ENCODE measurements at places on chromosomes 1 and 21.
A peak's percentile ranks its signal among the peaks of the same experiment; 100 is the strongest.

DNA sequence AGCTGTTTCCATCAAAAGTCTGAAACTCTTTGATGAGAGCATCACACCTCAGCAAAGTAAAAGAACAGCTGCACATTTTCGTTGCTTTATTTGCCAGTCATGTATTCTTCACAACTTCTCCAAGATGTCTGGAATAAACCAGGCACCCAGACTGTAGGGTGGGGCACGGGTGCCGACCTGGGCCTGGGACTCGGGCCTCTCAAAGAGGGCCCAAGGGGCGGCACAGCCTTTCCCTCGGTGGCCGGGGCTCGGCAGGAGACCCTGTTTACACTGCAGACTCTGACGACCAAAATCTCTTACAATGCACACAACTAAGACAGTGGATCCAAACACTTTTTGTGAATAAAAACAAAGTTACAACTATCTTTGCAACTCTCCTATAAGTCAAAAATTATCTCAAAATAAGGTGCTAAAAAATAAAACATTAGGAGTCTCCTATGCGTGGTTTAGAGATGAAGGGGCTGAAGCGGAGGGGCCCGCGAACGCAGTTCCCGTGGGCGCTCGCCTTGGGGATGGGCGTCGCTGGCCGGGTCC lies 696 bp downstream of the LSS start:
- H3K4me1 ChIP-seq = peaks cover 27% of the 10 kb centered on the region
- H3K27ac ChIP-seq = 0 out of 2 replicates have a peak overlapping the region, but pooled peaks have one; percentile 36
- peaks cover 67% of the 10 kb centered on the region for H3K36me3 ChIP-seq
- peaks cover 22% of the 10 kb centered on the region for H3K27me3 ChIP-seq
- no peak for DNase-seq

DNA sequence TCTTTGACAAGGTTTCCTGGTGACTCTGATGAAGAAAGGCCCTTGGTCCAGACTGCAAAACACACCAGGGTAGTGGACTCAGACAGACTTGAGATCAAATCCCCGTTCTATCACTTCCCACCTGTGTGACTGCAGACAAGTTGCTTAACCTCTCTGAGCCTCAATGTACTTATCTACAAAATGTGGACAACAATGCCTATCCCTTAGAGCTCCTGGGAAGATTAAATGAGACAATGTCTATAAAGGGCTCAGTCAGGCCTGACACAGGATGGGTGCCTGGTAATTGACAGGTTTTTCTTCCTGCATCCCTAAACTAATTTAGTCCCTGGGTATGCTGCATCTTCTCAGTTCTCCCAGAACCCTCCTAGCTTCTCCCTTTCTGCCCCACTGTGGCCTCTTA lies 37.9 kb upstream of the ZBTB40 start:
- H3K4me1 ChIP-seq = peaks cover 13% of the 10 kb centered on the region
- H3K27me3 ChIP-seq = no peaks in the 10 kb centered on the region
- no peak overlapping the region for H3K4me3 ChIP-seq

DNA sequence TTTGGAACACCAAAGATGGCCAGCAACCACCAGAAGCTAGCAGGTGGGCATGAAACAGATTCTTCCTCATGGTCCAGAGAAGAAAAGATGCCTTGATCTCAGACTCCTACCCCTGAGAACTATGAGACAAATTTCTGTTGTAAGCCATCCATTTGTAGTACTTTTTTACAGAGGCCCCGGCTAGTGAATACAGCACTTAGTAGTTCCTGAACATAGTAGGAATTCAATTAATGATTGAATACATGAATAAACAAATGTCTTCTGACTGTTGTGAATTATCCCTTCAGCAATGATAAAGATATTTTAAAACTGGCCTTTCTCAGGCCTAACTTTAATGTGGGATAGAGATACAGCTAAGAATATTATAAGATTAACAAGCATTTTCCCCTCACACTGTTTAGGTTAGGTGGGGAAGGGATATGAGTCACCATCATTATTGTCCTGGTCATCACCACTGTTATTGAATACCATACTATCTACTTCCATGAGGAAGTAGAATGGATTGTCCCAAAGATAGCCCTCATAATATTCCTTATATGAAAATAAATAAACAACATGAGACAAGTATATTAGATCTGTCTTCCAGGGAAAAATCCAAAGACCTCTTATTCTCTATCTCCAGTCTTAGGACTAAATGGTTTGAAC lies 51.4 kb downstream of the ADCY10 start:
- H3K27me3 ChIP-seq = peaks cover 21% of the 10 kb centered on the region
- peaks cover 33% of the 10 kb centered on the region for H3K4me1 ChIP-seq
- H3K36me3 ChIP-seq = peaks cover 13% of the 10 kb centered on the region
- H3K27ac ChIP-seq = no peak overlapping the region
- DNase-seq = no peak
- H3K4me3 ChIP-seq = no peak overlapping the region

GRCh38 chr1:205668951-205669340 lies 11.4 kb downstream of the SLC45A3 start:
- no peaks in the 10 kb centered on the region for H3K36me3 ChIP-seq
- H3K27ac ChIP-seq = no peak overlapping the region
- no peak overlapping the region for H3K4me3 ChIP-seq
- DNase-seq = no peak

DNA sequence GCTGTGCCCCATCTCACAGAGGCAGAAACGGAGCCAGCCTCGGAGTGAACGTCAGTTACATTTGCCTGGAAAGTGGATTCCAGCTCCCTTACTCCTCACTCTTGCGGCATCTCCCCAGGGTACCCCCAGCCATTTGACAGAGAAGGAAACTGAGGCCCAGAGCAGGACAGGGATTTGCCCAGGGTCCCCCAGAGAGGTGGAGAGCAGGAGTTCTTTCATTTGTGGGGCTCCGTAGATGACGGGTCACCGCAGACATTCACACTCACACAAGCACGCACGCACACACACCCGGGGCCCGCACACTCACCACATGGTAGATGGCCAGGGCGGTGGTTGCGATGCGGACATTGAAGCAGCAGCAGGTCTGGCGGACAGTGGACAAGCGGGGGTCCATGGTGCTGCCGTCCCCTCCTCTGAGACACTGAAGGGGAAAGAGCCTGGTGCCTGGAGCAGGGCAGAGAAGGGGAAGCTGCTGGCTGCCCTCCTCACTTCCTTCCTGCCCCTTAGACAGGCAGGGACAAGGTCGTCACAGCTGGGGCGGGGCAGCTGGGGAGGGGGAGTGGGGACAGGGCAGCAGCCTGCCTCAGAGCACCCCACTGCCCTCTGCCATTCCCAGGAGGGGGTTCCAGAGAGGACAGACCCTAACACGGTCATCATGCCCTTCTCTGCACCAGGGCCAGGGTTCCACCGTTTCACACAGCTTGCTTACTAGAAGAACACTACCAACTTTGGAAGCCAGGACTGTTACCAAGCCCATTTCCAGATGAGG lies at the start of gene LAPTM5:
TSS of gene LAPTM5 (minus strand) at position 423 of the 769 bp plus-strand sequence. CDS start at position 394, 29 bp downstream.
- H3K27ac ChIP-seq = peak within 1 kb of the TSS; percentile 75
- no peak within 1 kb of the TSS for H3K4me3 ChIP-seq
- peaks cover 3% of the 10 kb centered on the region for H3K36me3 ChIP-seq
- H3K4me1 ChIP-seq = peaks cover 19% of the 10 kb centered on the region

DNA sequence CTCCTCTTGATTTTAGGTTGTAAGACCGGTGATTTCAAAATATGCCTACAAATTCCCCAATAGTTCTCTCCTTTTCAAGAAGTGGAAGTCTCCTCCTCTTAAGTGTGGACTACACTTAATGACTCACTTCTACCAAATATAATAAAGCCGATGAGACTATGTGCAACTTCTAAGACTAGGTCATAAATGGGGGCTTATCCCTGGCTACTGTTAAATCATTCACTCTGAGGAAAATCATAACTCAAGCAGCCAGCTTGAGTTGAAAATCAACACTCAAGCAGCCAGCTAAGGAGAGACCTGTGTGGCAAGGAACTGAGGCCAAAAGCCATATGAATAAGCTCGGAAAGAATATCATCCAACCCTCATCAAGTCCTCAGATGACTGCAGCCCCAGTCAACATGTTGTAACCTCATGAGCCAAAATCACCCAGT lies 49.6 kb upstream of the PSMG1 start:
- no peak for DNase-seq
- no peaks in the 10 kb centered on the region for H3K27me3 ChIP-seq
- no peak overlapping the region for H3K27ac ChIP-seq

DNA sequence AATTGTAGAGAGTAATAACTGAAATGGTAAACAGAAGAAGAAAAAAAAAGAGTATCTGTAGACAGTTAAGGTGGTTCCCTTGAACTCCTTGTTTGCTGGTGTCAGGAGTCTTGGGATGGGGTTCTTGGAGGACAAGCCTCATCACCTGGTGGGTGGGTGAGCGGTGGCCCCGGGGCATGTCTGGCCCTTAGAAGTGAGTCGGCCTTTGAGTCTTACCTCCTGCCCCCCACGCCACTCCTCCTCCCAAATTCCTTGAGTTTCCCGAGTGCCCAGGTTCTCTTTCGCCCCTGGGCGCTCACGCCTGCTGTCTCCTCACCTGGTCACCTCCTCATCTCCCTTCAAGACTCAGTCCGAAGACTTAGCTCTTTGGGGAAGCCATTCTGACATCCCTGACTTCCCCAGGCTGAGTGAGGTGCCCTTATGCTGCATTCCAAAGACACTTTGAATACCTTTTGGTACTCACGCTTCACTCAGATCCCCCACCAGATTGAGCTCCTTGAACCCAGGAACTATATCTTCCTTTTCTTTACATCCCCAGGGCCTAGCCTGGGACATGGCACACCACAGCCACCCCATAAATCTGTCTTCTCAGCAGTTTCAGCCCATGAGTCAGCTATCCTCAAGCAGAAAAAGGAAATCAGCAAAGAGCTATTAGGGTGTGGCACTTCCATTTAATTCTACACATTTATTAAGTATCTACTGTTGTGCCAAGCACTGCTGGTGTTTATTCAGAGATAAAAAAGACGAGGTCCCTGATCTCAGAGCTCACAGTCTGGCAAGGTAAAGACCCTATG lies 13.5 kb upstream of the IKBKE start:
- peaks cover 37% of the 10 kb centered on the region for H3K36me3 ChIP-seq
- no peaks in the 10 kb centered on the region for H3K27me3 ChIP-seq
- H3K4me3 ChIP-seq = no peak overlapping the region
- peaks cover 24% of the 10 kb centered on the region for H3K4me1 ChIP-seq
- H3K27ac ChIP-seq = no peak overlapping the region

GRCh38 chr1:36751525-36751924 lies 268.8 kb upstream of the CSF3R start:
- H3K27ac ChIP-seq = no peak overlapping the region
- no peak overlapping the region for H3K4me3 ChIP-seq
- H3K4me1 ChIP-seq = peaks cover 14% of the 10 kb centered on the region
- DNase-seq = no peak

GRCh38 chr21:37915941-37916309 lies 332 bp downstream of the KCNJ6 start:
- H3K4me3 ChIP-seq = peak overlapping the region; percentile 86
- no peaks in the 10 kb centered on the region for H3K36me3 ChIP-seq
- peaks cover 33% of the 10 kb centered on the region for H3K4me1 ChIP-seq
- H3K27ac ChIP-seq = 0 out of 2 replicates have a peak overlapping the region, but pooled peaks have one; percentile 39
- H3K27me3 ChIP-seq = peaks cover 34% of the 10 kb centered on the region
